ENCODE measurements at places on chromosomes 16 and 17.

DNA sequence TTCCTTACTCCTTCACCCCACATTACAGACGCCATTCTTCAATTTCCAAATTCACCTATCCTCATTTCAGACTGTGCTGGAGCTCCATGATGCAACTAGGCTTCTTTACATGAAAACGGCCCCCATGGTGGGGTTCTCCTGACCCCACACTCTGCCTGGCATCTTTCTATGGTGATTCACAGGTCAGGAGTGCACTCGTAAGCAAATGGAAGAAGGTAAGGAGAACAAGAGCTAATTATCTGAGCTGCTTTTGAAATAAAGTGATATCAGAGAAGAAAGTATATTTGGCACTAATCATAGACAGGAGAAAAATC, 27.5 kb upstream of the SUPT4H1 start:
- no peak for DNase-seq

- peak; percentile 52 for DNase-seq
These were observed 93.8 kb upstream of the PLEKHM1 start for GRCh38 chr17:45584092-45585036.

- DNase-seq: no peak
These were observed 14.2 kb upstream of the PIK3R5 start for GRCh38 chr17:8979715-8980114.

GRCh38 chr17:57752031-57752905, 7.2 kb upstream of the CCDC182 start:
- peak; percentile 53 for DNase-seq

GRCh38 chr17:47997586-47997985, 26.7 kb downstream of the CDK5RAP3 start:
- peak; percentile 50 for DNase-seq

- peak; percentile 87 for DNase-seq
These were observed 9.4 kb downstream of the CRYBA1 start for GRCh38 chr17:29255926-29256522.

GRCh38 chr16:85514295-85514597, 98.9 kb upstream of the GSE1 start:
- DNase-seq: no peak

DNA sequence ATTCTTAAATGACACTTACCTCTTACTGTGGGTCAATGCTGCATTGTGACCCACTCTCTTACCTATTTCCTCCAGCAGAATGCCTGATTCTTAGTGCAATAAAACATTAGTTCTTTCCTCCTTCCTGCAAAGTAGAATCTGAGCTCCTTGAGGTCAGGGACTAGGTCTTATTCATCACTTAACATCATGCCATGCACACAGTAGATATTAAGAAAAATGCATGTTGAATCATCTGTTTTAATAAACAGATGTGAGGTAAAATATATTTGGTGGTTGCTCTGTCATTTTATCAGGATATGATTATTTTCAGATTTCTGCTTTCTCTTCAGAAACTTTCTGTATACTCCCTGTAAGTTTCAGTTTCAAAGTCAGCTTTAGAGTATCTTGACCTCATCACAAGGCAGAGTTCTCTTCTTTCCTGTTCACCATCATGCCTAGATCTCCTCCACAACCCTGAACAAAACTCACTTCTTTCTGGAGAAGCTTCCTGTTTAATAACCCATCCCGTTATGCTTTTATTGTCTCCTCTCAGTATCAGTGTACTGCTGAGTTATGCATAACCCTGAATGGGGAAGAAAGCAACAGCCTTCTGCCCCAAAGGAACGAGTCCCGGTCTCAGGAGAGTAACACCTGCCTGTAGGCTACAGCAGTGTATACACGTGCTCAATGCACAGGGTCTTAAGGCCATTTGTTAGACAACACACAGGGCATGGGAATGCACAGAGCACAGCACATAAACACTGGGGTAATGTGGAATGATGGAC, 30.3 kb upstream of the SUPT4H1 start:
- peak; percentile 7 for DNase-seq

DNA sequence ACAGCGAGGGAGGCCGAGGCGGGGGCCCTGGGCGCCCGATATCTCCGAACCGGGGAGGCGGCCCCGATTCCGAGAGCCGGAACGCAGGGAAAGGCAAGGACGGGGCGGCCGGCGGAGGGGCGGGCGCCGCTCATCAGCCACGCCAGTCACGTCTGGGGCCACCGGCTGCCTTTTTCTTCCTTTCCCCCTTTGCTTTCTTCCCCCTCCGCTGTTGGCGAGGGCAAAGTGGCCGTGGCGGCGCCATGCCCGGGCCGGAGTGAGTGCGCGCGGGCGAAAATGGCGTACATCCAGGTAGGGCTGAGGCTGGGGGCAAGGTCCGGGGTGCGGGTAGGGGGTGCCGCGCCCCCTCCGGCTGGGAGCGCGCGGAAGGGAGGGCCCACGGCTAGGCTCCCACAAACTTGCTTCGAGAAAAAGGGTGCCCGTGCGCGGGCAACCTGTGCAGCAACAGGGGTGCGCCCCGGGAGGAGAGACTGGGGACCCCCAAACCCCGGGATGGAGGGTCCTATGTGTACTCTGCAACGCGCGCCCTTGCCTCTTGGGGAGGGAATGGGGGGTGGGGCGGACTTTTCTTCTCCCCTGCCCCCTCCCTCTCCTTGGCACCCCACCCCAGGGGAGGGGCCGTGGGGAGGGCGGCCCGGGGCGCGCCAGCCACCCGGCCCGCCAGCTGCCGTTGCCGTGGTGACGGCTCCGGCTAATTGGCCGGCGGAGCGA, 486 bp downstream of the SYT17 start:
- peak; percentile 26 for DNase-seq

GRCh38 chr16:85083051-85083639, 29.1 kb downstream of the CIBAR2 start:
- DNase-seq: no peak

GRCh38 chr16:23134274-23134673, 15.0 kb downstream of the USP31 start:
- no peak for DNase-seq

DNA sequence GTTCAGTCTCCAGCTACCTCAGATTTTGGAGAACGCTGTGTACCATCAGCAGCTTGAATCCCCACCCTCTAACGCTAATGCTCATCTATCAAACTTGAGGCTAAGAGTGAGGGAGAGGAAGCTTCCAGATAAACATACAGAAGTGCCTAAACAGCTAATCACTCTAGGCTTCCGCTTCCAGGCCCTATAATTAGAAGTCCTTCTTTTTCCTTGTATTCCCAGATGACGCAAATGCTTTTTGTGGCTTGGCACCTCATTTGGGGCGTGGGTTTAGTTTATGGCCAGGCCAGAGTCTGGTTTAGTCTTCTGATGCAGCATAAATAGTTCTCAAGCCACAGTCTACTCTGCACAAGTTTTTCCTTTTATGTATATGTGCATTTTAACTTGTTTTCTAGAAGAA, 263.4 kb downstream of the BCAS3 start:
- peak; percentile 3 for DNase-seq

GRCh38 chr16:82257990-82258389, 88.0 kb upstream of the MPHOSPH6 start:
- no peak for DNase-seq

DNA sequence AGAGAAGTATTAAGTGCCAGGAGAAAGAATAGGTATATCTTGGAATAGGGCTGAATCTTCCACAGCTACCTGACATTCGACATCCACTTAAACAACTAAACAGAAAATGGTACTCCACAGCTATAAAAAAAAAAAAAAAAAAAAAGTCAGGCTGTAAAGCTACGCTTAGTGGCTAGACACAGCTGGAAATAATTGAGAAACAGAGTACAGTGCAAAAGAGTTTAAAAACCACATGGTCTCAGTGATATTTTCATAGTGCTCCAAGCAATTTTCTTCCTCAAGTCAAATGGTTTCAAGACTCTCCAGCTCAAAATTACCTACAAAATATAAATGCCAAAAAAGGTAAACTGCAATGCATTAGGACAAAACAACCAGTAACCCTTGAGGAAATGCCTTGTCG, 607.1 kb downstream of the KCNJ2 start:
- DNase-seq: no peak

GRCh38 chr17:65229621-65229995, 92.4 kb downstream of the RGS9 start:
- no peak for DNase-seq

DNA sequence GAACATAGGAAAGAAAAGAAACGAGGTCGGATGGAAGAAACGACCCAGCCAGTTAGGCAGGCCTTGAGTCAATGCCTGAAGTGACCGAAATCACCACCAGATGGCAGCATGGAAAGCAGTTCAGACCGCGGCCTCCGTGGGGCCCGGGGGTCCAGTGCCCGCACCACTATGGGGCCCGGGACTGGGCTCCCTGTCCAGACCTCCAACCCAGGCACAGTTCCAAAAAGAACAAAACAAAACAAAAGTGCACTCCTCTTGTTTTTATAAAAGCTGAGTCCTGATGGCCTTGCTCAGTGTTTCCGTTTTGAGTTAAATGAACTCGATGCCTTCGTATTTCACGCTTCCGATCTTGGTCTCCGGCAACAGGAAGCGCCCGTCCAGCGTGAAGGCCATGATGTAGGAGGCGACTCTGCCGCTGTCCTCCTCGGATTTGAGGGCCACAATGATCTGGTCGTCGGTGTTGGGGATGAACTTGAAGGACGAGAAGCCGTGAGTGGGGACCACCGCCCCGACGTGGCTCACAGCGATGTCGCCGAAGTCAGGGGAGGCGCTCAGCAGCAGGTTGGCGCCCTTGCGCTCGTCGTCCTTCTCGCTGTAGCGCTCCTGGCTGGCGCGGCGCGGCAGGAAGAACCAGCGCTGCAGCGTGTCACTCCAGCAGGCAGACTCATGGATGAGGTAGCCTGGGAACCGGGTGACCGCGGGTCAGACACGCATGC, 13.7 kb upstream of the LGALS3BP start:
- DNase-seq: peak; percentile 71

GRCh38 chr16:19236561-19237209, 48.8 kb upstream of the CLEC19A start:
- no peak for DNase-seq

DNA sequence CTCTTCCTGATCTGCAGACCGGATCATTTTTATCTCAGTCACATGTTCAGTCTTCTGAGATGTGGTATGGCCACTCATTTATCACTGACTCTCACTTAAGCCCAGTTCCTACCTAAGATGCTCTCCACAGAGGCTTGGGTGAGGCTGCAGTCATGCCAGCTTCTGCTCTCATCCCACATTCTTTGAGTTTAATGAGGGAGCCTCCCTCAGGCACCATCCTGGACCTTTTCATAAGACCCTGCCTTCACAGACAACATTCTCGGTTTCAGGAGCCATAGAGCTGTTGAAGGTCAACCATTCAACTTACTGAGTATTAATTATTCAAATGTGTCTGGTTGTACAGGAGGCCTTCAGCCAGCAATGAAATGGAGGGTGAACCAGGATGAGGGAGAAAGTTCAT, 23.6 kb upstream of the HNF1B start:
- DNase-seq: no peak

DNA sequence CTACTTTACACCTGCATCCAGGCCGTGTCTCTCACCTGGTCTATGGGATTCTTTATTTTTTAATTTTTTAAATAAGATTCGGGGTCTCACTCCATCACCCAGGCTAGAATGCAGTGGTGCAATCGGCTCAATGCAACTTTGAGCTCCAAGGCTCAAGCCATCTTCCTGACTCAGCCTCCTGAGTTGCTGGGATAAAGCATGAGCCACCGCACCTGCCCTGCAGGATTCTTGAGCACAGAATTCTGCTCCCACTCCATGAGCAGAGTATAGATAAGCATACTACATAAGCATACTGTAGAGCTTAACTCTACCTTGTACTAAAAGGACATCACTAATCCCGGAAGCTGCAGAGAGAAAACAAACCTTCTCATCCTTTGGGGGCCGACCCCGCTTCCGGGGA, 15.5 kb downstream of the GLYR1 start:
- DNase-seq: no peak

- no peak for DNase-seq
These were observed 206.1 kb downstream of the ABCC12 start for GRCh38 chr16:47949714-47950113.

GRCh38 chr17:80012765-80013741, 22.6 kb downstream of the TBC1D16 start:
- DNase-seq: no peak

- no peak for DNase-seq
These were observed 53.0 kb upstream of the DNAJA2 start for GRCh38 chr16:47026492-47026891.

- DNase-seq: no peak
These were observed 13.4 kb upstream of the CD300A start for GRCh38 chr17:74452841-74453661.

DNA sequence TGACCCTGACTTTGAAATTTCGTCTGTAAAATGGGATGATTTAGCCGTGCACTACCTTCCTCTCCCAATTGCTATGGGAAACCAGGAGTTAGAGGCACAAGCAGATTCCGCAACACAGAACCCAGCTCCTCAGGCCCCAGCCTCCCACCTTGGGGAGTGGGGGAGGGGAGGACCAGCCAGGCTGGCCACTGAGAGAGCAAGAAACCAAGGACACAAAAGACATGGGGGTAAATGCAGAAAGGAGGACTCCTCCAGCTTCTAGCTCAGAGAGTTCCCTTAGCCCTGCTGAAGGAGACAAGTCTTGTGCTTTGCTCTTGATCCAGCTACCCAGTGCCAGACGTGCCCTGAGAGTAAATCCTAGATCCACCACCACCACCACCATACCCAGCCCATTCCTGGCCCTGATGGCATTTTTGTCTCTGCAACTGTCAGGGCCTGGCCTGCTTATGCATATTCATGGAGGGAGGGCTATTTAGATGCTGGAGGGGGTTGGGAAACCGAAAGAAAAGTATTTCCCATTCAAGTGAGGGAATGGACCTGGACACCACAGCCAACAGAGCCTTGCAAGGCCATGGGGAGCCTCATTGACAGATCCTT, 25.9 kb downstream of the PITPNM3 start:
- no peak for DNase-seq

DNA sequence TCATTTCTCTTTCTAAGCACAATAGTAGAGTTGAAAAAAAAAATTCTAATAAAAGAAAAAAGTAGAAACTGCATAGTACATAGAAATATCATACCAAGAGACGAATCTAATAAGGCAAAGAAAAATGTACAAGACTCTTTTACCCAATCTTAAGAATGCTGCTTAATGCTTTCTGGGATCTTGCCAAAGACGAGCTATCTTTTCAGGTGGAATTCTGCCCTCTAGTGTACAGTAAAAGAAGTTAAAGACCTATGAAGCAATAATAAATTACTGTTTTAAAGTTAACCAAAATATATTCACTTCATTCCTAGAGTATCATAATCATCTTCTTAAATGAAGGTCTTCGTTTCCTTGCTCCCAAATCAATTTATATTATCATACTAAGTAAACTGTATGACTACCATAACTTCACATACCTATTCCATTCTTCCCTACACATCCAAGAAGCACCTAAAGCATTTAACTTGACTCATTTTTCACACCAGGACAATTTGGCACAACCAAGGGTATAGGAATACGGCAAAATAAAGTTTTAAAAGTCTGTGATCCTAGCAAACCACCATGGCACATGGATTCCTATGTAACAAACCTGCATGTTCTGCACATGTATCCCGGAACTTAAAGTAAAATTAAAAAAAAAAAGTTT, 47.7 kb downstream of the CFDP1 start:
- peak; percentile 65 for DNase-seq

GRCh38 chr17:49549691-49550678, 25.7 kb upstream of the NXPH3 start:
- DNase-seq: no peak

- DNase-seq: no peak
These were observed 2.0 kb upstream of the DNAI2 start for GRCh38 chr17:74271901-74272561.

Data from suppressor macrophage treated with lipopolysaccharide for 1 hour (primary cell).